ENCODE measurements at places on chromosomes 5 and 9.

GRCh38 chr5:111461934-111462333 lies 50.4 kb downstream of the STARD4 start:
- H3K4me1 ChIP-seq, result no peaks in the 10 kb centered on the region
- DNase-seq, result no peak
- no peak overlapping the region for H3K4me3 ChIP-seq
- H3K27ac ChIP-seq, result no peak overlapping the region

GRCh38 chr5:133425222-133425621 lies 187.1 kb downstream of the FSTL4 start:
- H3K27me3 ChIP-seq, result peaks cover 19% of the 10 kb centered on the region
- DNase-seq, result no peak

DNA sequence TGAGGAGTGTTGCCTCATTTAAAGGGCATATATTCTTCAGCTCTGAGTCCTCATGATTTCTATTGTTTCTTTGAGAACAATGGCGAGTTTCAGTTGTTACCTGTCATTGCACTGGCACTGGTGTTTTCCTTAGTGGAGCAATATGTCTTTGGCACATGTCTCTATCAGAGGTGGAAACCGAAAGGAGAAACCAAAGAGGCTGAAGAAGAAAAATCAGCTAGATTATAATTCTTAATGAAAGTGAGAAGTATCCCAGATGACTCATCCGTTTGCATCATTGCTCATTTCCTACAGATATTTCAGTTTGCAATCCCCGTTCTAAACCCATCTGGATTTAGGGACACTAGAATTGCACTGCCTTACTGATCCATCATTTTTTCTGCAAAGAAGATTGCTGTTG lies 324.6 kb downstream of the TMEM232 start:
- no peak for DNase-seq
- no peaks in the 10 kb centered on the region for H3K36me3 ChIP-seq
- H3K27ac ChIP-seq, result no peak overlapping the region
- no peaks in the 10 kb centered on the region for H3K4me1 ChIP-seq
- no peak overlapping the region for H3K4me3 ChIP-seq

DNA sequence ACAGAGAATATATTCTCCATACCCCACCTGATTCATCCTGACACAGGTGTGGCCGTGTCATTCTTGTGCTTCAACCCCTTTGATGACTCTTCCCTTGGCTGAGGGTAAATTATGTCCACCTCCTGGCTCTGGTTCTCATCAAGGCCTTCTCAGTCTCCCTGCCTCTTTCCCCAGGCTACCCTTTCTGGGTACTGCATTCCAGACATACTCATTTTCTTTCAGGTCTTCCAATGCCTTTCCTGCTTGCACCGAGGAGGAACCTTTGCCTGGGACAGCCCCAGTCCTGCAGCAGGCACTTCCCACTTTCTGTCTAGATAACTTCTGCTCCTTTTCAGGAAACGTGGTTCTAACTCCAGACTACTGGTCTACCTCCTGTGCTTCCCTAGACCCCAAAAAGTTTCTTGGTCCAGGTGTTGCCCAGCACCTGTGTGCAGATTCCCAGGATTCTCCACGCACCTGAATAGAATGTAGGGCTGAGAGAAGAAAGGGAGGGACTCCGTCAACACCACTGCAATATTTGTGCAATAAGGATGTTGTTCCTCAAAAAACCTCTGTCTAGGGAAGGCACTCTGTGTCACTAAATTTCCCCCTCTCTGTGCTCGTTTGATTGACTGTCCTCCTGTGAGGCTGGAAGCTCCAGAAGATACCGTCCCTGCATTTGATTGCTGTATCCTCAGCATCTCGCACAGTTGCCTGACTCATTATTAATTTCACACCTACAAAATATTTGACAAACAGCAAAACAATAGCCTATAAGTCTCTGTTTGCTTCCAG lies 255.4 kb upstream of the NFIL3 start:
- H3K27ac ChIP-seq, result no peak overlapping the region
- peaks cover 14% of the 10 kb centered on the region for H3K4me1 ChIP-seq
- DNase-seq, result no peak
- H3K36me3 ChIP-seq, result no peaks in the 10 kb centered on the region
- H3K27me3 ChIP-seq, result peaks cover 14% of the 10 kb centered on the region
- no peak overlapping the region for H3K4me3 ChIP-seq

- no peak overlapping the region for H3K4me3 ChIP-seq
- no peak overlapping the region for H3K27ac ChIP-seq
- no peaks in the 10 kb centered on the region for H3K36me3 ChIP-seq
- H3K27me3 ChIP-seq, result no peaks in the 10 kb centered on the region
- H3K4me1 ChIP-seq, result no peaks in the 10 kb centered on the region
Observed at GRCh38 chr5:45162974-45163373, 354.2 kb downstream of the MRPS30 start.

DNA sequence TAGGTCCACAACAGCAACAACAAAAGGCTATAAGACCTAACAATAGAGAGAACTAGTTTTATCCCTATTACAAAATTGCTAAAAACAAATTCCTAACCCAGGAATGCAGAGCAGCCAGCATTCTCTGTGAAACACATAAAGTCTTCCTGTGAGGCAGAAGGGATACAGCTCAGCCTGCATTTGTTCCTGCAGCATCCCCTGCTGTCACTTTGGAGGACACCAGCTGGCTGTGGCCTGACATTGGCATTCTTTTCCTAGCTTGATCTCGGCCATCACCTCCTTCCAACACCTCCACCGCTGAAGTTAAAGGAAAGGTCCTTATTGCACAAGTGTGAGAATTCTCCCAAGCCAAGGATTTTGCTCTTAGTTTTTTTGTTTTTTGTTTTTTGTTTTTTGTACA lies 186.1 kb downstream of the SNCAIP start:
- no peak overlapping the region for H3K27ac ChIP-seq
- no peak overlapping the region for H3K4me3 ChIP-seq
- H3K36me3 ChIP-seq, result no peaks in the 10 kb centered on the region

- DNase-seq, result no peak
- no peak overlapping the region for H3K4me3 ChIP-seq
- H3K27me3 ChIP-seq, result no peaks in the 10 kb centered on the region
- H3K36me3 ChIP-seq, result no peaks in the 10 kb centered on the region
Observed at GRCh38 chr5:56838409-56839039, 23.2 kb downstream of the MAP3K1 start.

- no peak for DNase-seq
- no peaks in the 10 kb centered on the region for H3K4me1 ChIP-seq
- H3K27me3 ChIP-seq, result no peaks in the 10 kb centered on the region
- H3K4me3 ChIP-seq, result no peak overlapping the region
- no peaks in the 10 kb centered on the region for H3K36me3 ChIP-seq
Observed at GRCh38 chr5:159752622-159753275, 163.5 kb upstream of the ADRA1B start.

All from stomach (tissue), 19 donors.